ENCODE measurements at places on chromosomes 3 and 15.

GRCh38 chr3:146912241-146913015, 307.3 kb upstream of the PLSCR5 start:
- DNase-seq, result no peak

GRCh38 chr3:106482451-106482850, 613.6 kb upstream of the CBLB start:
- DNase-seq, result no peak

GRCh38 chr3:155325263-155325835, 31.9 kb upstream of the STRIT1 start:
- DNase-seq, result no peak

DNA sequence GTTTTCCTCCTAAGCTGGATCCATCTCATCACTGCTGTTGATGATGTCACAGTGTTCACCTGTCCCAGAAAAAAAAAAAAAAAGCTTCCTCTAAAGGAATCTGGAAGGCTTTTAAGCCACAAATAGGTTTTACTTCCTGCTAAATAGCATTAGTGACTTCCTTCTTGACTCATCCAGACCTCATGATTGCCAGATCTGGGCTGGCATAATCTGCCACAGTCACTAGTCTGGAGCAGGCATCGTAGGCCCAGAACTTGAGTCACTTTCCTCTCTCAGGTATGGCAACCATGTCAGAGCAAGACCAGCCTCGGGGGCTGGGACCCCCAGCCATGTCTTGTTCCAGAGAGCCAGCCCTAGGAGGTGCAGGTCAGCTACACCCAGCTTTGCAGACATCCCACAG, 266.5 kb upstream of the CADM2 start:
- DNase-seq, result no peak

DNA sequence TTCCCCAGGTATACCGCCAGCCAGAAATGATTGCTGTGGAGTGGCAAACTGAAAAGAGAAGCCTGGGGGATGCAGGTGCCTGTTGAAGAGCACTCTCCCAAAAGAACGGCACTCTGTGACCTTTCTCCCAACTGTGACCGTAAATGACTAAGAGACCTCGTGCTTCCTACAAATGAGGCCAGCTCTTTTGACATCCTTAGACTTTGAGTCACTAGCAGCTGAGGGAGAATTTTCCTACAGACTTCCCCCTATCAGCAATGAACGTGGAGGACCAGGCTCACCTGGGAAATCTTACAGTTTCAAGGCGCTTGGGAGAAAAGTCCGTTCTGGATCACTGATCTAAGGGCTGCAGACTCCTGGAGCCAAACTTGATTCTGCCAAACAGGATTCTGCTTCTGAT, 8.6 kb downstream of the AQP9 start:
- DNase-seq, result no peak

DNA sequence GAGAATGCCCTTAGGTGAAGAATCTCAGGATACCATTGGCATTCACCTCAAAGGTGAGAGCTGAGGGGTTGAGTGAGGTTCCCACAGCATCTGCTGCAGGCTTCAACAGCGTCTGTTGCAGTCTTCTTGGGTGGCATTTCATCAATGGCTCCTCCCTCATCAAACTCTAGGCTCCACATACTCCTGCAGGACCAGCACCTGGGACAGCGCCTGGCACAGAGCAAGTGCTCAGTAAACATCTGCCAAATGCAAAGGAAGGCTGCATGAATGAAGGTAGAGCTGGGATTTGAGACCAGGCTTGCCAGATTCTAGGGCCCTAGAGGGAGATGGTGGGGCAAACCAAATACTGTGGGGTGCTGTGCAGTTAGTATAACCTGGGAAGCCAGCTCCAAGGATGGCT, 9.6 kb downstream of the TRH start:
- no peak for DNase-seq

DNA sequence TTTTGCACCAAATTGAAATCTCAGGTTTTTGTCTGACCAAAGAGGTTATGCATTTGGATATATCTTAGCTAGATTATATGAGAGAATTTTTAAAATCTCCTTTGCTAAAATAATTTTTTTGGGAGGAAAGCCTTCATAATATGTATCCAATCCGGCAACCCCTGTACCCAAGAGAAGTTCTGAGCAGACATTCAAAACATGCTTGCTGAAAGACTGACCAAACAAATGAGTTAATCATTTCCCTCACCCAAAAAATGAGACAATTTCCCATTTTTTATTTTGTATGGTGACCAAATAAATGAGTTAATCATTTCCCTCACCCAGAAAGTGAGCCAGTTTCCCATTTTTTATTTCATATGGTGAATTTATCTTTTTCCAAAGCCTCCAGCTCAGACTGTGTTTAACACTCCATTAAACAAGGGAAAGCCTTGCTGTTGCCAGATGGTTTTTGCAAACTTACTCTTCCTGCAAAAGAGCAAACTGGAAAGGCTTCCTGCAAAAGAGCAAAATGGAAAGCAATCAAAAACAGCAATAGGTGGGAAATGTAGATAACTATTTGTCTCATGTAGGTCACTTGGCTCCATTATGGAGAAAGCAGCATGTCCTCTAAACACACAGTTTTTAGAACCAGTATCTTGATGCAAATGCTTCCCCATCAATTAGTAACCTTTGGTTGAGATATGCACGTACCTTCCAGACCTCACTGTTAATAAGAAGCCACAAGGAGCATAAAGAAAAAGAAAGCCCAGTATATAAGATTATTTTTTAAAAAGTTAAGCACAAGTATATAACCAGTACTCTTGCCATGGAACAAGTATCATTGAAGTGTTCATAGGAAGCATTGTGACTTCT, 78.4 kb upstream of the OSTN start:
- no peak for DNase-seq

- no peak for DNase-seq
These were observed 4.8 kb downstream of the PAQR5 start for GRCh38 chr15:69303337-69304181.

GRCh38 chr3:194162070-194162678, 26.2 kb downstream of the HES1 start:
- DNase-seq, result no peak

- no peak for DNase-seq
These were observed 38.9 kb upstream of the SNTN start for GRCh38 chr3:63613561-63613960.

- no peak for DNase-seq
These were observed 33.7 kb downstream of the ANXA2 start for GRCh38 chr15:60363903-60364611.

DNA sequence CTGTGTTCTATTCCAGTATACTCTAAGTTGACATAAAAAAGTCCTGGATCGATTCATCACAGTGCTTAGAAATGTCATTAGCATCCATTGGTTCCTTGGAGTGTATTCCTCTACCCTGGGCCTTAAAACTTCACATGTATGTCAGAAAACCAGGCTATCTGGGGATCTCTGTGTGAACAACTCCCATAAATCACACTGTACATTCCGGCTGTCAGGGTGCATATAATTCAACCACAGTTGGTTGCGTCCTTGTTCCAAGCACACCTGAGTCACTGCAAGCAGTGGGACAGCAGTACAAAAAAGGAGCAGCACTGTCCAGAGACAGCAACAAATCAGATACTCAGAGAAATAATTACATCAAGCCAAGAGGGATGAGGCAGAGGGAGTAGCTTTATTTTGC, 52.4 kb downstream of the PDZRN3 start:
- DNase-seq, result no peak

GRCh38 chr3:60030982-60031381, 981.2 kb upstream of the CFAP20DC start:
- DNase-seq, result no peak
